ENCODE measurements at places on chromosomes 2 and 18.
A peak's percentile ranks its signal among the peaks of the same experiment; 100 is the strongest.

DNA sequence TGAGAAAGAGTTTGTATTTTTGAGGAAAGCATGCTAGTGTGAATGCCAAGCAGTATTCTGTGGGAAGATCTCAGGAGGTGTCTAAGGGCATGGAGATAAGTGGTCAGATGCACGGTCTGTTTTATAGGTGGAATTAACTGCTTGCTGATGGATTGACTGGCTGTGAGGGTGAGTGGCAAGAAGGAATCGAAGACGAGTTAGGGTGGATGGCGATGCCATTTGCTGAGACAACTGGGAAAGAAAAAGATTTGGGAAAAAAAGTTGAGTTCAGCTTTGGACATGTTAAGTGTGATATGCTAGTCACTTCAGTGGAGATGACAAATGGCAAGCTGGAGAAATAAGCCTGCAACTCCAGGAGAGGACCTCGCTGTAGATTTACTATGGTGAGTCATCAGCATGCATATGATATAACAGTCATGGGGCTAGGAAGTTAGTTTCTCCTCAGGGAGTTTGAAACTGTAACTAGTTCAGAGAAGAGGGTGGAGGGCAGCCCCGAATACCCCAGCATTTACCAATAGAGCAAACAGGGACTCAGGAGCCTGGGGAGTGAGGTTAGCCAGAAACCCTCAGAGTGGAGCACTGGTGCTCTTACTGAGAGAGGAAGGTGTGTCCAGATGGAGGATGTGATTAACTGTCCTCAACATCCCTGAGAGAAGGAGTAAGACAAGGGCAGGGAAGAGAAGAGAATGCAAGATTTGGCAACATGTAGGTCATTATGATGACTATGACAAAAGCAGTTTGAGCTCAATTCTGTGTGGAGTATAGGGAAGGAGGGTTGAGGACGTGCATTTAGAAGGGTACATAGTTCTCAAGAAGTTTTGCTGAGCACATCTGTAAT, 2.0 kb upstream of the HK2 start:
- DNase-seq, result no peak

DNA sequence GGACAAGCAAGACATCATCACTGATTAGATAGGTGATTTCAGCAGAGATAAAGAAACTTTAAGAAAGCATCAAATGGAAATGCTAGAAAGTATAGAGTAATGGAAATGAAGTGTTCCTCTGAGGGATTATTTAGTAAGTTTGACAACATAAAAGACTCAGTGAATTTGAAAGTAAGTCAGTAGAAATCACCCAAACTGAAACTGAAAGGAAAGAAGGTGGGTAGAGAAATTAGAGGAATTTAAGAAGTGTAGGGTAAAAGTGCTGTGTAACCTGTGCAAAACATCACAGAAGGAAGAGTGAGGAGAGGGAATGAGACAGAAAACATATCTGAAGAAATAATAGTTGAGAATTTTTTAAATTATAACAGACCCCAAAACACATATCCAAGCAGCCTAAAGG, 343.1 kb downstream of the CBLN2 start:
- DNase-seq, result no peak

DNA sequence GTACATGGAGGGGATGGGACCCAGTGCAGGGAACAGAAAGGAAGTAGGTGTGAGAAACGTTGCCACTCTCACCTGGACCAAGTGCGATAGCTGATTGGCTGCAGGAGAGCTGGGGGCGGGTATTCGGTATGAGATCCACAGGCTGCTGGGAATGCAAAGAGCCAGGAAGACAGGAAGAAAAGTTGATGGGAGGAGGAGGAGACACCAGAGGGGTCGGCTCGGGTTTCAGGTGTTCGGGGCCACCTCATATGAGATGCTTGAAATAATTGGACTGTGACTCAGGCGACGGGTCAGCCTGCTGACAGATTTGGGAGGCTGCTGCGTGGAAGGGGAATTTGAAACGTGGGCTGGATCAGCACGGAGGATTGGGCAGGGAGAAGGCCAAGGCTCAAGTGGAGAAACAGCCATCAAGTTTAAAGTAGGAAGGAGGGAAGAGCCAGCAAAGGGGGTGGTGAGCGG, 65.1 kb downstream of the MRPS9 start:
- no peak for DNase-seq

DNA sequence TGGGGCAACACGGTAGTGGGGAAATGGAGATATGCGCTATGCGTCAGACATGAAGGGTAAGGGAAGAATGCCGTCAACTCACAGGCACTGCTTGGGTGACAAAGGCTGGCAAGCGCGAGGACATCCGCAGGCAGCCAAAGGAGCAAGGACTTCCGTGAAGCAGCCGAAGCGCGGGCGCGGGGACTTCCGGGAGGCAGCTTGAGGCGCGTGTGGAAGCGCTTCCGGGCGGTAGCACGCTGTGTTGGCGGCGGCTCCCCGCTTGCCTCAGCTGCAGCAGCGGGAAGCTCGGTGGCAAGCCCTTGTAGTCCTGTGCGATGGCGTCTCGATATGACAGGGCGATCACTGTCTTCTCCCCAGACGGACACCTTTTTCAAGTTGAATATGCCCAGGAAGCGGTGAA, at the start of gene PSMA8:
PSMA8 (plus strand) TSS at position 218 of the 400 bp plus-strand sequence; CDS start at position 315, 97 bp downstream.
- DNase-seq, result peak; percentile 68

DNA sequence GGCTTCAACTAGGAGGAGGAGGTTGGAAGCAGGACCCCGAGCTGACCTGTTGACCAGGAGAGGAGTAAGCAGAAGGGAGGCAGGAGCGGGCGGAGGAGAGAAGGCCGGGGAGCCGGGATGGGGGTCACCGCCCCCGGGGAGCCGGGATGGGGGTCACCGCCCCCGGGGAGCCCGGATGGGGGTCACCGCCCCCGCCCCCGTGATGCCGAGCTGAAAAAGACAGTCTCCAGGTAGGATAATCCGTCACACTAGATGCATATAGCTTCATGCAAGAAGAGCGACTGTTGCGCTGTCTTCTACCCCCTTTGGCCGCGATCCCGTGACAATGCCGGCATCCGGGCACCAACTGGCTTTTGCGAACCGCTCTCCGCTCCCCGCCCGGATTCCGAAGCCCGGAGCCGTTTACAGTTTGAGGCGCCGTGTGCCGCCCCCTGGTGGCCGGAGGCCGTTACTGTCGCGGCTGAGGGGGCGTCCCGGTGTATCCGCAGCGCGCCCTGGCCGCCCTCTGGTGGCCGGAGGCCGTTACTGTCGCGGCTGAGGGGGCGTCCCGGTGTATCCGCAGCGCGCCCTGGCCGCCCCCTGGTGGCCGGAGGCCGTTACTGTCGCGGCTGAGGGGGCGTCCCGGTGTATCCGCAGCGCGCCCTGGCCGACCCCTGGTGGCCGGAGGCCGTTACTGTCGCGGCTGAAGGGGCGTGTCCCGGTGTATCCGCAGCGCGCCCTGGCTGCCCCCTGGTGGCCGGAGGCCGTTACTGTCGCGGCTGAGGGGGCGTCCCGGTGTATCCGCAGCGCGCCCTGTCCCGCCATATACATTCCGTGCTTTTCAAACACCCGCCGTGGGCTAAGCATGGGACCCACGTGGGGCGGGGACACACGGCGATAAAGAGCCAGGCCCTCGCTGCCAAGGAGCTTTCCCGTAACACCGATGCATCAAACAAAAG, 89.6 kb downstream of the ACTR3 start:
- DNase-seq, result peak; percentile 82

DNA sequence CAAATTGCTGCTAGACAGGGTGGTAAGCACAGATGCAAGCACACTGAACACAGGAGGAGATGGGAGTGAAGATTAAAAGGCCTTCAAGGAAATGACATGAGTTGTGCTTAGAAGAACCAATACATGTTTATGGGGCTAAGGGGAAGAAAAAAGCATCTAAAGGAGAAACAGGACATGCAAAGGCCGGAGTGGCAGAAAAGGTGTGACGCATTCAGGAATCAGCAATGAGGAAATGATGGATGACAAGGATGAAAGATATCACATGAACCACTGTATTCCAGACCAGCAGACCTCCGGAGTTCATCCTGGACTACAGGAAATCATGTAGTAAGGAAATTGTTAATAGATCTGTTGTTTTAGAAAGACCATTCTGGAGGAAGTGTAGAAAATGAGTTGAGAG, 42.8 kb downstream of the PPP4R1 start:
- no peak for DNase-seq

DNA sequence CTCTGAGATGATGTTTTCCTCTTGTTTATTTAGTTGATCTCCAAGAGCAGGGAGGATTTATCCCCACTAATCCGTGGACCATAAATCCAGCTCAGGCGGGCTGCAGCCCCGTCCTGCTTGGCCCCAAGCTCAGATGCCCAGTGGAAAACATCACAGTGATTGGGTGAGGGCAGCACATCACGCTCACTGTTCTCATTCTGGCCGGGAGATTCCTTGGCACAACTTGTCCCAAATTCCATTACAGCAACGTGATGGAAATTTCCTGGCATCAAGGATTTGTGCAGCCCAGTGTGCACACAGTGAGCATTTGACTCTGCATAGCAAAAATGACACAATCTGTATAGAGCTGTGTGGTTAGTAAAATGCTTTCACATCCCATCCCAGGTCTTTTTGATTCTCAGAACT, 96.8 kb downstream of the VAPA start:
- no peak for DNase-seq

DNA sequence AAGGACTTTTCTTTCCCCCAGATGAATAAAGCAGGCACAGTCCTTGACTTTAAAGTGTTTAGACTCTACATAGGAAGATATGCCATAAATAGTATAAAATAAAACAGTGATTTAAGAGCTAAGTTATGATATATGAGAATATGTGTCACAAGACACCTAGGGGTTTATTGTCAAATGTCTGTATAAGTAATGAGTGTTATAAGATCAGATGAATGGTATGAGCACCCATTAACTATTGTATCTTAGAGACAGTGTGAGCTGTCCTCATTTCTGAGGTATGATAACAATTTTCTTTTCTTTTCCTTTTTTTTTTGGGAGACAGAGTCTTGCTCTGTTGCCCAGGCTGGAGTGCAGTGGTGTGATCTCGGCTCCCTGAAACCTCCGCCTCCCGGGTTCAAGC, 365.3 kb downstream of the RND3 start:
- no peak for DNase-seq

- no peak for DNase-seq
Measured at GRCh38 chr2:33502025-33502424, 25.6 kb downstream of the RASGRP3 start.

- no peak for DNase-seq
Measured at GRCh38 chr2:233477548-233478433, 88.8 kb downstream of the USP40 start.

- DNase-seq, result no peak
Measured at GRCh38 chr18:49613641-49614151, 51.8 kb downstream of the LIPG start.

DNA sequence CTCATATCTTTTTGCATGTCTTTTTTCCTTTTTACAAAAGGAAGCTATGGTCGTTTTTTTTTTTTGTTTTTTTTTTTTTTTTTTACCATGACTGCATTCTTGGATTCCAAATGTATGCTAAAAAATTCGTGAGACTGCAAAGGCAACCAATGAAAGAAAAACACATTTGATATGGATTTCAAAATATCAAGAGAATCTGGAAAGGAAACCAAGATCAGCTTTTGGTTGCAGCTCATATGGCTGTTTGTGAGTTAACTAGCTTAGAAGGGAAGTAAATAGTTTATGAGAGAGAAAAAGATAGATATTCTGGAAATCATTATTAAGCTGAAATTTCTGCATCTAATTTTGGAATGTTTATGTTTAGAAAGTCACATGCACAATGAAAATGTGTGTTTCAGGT, 110.3 kb downstream of the PRPF40A start:
- no peak for DNase-seq

- DNase-seq, result no peak
Measured at GRCh38 chr2:181393472-181393871, 63.7 kb upstream of the ITGA4 start.

DNA sequence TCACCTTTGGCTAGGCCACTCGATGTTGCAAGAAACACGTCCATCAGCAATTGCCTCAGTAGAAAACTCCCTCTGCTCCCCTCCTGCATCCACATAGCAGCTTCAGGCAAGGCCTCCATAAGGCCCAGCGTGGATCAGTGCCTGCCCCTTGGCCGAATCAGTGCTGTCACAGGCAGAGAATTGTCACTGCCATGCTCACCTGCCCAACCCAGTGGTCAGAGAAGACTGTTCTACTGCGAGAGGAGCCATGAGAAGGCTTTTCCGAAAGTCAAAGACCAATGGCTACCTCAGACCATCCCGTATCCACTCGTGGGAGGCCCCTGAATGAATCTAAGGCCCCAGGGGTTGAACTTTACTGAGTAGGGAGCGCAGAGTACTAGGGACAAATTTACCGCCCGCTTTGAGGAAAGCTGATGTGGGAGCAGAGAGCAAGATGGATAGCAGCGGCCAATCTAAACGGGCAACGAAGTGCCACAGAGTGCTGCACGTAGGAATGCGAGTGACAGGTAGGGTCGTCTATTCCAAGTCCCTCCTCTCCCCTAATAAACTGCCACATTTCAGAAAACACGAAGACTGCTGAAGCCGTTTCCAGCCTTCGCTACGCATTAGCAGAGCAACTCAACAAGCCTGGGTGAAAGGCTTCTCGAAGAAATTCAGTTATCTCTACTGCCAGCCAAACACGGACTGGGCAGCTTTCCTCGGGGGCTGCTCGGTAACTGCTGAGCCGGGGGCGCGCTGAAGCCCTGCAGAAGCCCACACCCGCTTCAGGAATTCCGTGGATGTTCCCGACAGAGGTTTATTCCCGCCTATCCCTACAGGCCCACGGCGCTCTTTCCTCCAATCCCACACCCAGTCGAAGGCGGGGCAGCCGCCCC, 968 bp upstream of the RALBP1 start:
- DNase-seq, result no peak

- peak; percentile 73 for DNase-seq
Measured at GRCh38 chr2:88765154-88765888, 73.8 kb downstream of the RPIA start.

DNA sequence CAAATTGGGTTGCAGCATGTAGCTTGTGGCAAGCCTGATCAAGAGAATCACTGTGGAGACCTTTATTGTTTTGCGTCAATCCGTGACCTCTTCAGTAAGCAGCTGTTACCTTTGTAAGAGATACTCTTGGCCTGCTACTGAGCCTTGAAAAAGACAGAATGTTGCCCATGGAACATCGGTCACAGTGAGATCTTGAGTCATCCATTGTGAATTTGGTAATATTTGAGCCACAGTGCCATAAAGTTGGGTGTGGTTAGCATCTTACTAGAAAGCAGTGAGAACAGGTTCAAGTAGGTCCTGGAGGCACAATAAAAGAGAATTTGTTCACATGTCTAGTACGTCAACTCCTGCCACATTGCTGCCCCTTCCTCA, 12.7 kb upstream of the EFR3B start:
- no peak for DNase-seq

DNA sequence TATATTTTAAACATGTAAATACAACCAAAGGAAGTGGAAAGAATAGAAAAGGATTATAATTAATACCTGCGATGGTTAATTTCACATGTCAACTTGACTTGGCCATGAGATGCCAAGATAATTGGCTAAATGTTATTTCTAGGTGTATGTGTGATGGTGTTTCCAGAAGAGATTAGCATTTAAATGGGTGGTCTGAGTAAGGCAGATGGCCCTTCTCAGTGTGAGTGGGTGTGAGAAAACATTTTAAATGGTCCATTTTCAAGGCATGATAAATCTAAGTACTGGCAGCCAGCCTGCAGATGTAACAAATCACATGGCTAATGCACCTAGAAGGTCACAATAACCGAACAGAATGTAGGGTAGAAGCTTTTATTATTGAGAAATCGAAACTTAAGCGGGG, 99.6 kb upstream of the CDH7 start:
- DNase-seq, result no peak

All from activated naive CD4-positive, alpha-beta T cell treated with anti-CD3 and anti-CD28 coated beads for 36 hours (primary cell).